ENCODE measurements at places on chromosomes 6 and 20. TPM values are rescaled to one million over a fixed set of nuclear protein-coding genes. Genes with fewer than 3 reads are reported as not detected.

PRRT1 gene
- total RNA-seq, result not detected

PTCHD4 gene
- 3.3 TPM for total RNA-seq

PEX6 gene
- 21.7 TPM for total RNA-seq

MDC1 gene
- 11.0 TPM for total RNA-seq

SLC22A7 gene
- total RNA-seq, result not detected

TBC1D20 gene
- total RNA-seq, result 23.9 TPM

OLIG3 gene
- total RNA-seq, result not detected

ISM1 gene
- total RNA-seq, result under 0.01 TPM

BPIFB2 gene
- not detected for total RNA-seq

TSPO2 gene
- not detected for total RNA-seq

LPIN3 gene
- 2.1 TPM for total RNA-seq

COL9A3 gene
- 0.20 TPM for total RNA-seq

All from pulmonary artery endothelial cell (primary cell).